ENCODE measurements at places on chromosomes 6 and 20.
A peak's percentile ranks its signal among the peaks of the same experiment; 100 is the strongest.

GRCh38 chr6:130834482-130835251 is 7.5 kb downstream of the SMLR1 start:
- no peak for DNase-seq

DNA sequence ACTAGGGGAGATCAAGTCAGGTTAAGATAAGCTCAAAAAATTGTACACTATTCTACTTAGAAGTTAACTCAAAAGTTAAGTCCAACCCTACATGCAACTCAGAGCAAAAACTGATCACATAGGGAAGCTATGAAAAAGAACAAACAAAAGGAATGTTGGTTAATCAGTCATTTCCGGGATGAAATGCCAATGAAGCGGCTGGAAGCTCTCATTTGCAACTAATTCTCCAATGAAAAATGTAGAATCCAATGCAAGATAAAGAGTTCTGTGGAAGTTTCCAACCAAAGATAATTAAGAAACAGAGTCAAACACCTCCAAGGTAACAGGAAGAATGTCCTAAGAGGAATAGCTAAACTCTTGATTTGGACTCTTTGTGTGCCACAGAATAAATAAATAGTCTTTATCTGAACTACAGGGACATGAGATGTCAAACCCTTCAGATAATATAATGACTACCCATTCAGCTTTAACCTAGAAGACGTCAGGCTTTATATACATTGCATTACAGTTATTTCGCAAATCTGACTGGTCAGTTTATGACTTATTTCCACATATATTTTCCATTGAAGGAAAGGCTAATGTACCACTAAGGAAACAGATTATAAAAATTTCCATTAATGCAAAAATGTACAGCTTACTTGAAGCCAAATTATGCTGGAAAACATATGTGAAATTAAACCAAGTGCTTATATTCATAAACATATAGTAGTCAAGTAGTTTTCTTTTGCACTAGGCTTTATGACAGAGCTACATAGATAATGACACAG is 48.0 kb upstream of the DST start:
- no peak for DNase-seq

DNA sequence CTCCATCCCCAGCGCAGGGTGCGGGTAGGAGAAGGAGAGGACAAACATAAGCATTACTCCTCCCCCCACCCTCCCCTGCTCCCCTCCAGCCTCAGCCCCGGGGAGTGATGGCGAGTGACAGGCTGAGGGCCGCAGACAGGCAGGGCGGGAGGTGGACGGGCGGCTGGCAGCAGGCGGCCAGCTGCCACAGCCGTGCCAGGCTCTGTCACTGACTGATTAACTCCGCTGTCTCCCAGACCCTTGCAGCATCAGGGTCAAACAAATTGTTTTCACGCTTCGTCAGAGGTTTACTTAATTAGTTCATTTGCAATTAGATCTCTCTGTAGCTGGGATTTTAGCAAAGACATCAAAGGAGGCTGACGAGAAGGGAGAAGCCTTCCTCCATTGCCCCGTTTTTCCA is 41.9 kb downstream of the FOXP4 start:
- no peak for DNase-seq

DNA sequence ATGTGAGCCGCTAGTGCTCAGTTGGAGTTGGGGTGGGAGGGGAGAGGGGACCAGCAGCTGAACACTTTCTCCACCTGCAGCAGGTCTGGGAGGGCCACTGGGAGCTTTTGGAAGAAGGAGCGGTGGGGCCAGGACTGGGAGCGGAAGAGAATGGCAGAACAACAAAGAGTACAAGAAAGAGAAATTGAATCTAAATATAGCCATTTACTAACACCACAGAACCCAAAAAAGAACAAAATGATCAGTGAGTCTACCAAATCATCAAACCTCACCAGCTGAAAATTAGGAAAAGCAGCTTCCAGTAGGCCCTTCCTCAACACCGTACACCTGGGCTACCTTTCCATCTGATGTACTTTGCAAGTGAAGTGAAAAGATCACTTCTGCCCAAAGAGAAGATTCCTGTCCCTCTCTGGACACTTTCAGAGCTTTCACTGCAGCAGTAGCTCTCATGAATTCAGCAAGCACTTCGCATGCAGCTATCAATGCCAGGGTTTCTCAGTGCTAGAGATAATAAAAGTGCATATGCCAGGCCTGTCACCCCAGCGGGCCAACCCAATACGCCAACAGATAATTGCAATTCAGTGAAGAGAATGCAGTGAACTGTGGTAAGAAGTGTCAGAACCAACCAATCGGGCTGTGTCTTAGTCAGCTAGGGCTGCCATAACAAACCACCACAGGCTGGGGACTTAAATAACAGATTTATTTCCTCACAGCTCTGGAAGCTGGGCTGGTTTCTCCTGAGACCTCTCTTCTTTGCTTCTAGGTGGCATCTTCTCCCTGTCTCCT is 597 bp downstream of the LY86 start:
- no peak for DNase-seq

- peak; percentile 72 for DNase-seq
These were observed 75.9 kb upstream of the MYL9 start for GRCh38 chr20:36465109-36466080.

DNA sequence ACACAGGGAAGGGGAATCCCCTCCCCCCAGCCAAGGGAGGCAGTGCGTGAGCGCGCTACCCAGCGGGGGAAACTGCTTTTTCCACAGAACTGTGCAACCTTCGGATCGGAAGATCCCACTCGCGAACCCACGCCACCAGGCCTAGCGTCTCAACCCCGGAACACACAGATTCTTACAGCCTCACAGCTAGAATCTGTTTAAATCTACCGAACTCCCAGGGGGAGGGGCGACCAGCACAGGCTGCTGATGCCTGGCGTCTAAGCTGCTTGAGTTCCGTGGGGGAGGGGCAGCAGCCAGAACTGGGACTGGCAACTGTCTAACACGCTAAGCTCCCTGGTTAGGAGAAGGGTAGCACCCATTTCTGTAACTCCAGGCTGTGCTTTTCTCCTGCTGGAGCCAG is 217.3 kb upstream of the TENT5A start:
- DNase-seq: no peak

DNA sequence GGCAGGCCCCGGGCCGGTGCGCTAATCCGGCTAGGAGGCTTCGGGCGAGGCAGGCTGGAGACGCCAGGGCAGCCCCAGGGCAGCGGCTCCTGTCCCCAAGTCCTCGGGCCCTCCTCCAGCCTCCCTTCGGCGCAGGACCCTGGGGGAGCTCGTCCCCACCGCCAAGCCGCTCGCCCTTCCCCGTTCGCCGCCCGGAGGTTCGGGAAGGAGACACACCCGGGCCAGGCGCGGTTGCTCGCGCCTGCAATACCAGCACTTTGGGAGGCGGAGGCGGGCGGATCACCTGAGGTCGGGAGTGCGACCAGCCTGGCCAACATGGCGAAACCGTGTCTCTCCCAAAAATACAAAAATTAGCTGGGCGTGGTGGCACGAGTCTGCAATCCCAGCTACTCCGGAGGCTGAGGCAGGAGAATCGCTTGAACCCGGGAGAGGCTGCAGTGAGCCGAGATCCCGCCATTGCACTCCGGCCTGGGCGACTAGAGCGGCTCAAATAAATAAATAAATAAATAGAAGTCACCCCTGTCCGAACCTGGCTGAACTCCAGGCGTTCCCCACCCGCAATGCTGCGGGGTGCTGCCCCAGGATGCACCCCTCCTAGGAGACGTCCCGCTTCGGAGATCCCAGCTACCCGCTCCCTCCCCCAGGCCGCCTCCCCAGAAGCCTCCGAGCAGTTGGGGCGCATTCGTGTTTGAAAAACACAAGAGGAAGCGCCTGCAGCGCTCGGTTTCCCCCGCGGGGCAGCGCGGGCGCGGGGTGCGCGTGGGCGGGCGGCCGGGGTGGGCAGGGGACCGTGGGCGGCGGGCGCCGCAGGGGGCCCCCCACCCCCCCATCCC is 27.5 kb downstream of the SERPINB9 start:
- peak; percentile 60 for DNase-seq

DNA sequence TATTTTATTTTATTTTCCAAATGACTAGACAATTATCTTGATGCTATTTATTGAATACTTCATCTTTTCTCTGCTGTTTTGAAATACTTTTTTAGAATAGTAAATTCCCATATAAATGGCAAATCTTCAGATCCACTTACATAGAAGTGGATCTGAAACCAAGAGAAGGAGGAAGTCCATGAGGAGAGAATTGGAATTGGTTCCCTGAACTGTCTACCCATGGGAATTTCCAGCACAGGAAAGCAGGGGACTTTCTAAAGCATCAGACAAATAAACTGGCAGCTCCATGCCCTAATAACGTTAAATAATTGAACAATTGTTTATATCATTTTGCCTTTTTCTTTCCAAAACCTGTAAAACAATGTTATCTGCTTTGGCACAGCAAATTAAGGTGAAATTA is 47.1 kb upstream of the PNRC1 start:
- no peak for DNase-seq

GRCh38 chr6:44253307-44254101 is 3.8 kb downstream of the SLC35B2 start:
- DNase-seq: peak; percentile 73

DNA sequence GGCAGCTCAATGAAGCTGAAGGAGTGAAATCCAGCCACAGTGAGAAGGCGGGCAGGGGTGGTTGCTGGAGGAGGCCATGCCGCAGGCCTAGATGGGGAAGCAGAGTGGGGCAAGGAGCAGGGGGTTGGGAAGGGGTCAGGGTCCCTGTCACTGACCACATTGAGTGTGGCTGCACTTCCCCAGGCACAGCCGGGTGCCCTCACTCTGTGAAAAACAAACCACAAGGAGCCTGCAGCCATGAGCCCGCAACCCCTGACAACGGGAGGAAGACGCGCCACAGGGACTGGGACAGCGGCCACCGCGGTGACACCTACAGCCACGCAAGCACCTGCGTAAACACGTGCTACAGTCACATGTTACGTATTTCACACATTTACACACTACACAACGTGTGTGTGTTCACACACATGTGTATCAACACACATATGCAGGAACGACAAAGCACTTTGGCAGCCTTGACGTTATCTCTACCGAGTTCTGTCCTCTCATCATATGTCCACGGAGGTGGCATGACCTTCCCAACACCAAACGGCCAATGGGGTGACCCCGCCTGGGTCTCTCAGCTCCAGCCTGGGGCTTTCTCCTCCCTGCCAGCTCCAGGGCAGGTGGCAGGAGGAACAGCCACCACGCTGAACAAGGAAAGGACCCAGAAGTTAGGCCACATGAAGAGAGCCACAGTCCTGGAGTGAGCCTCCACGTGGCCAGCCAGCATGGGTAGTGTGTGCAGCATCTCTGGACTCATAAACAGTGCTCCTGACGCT is 137.6 kb upstream of the RPS6KA2 start:
- DNase-seq: no peak

GRCh38 chr20:21713901-21714296 is 8.4 kb downstream of the PAX1 start:
- no peak for DNase-seq

GRCh38 chr6:14079971-14080370 is 37.6 kb upstream of the CD83 start:
- no peak for DNase-seq

GRCh38 chr20:4008877-4009276 is 6.5 kb downstream of the RNF24 start:
- no peak for DNase-seq

DNA sequence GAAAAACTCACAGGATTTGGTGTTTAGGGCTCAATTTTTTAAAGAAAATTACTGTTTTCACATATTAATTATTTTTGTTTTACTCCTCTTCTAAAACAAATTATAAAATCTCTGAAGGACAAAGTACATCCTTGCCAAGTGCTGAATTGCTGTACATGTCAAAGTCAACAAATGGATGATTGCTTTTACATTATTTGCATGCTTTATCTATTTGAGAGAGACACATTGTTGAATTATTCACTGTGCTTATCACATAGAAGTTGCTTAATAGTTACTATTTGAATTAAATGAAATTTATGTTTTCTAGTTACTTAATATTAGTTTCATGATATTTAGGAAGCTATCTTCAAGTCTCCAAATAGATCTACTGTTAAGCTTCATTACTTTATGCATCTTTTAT is 318.6 kb upstream of the PTCHD4 start:
- no peak for DNase-seq

- peak; percentile 30 for DNase-seq
These were observed 858 bp downstream of the RWDD1 start for GRCh38 chr6:116572162-116572561.

- DNase-seq: no peak
These were observed 22.0 kb upstream of the CCDC167 start for GRCh38 chr6:37521674-37522073.

DNA sequence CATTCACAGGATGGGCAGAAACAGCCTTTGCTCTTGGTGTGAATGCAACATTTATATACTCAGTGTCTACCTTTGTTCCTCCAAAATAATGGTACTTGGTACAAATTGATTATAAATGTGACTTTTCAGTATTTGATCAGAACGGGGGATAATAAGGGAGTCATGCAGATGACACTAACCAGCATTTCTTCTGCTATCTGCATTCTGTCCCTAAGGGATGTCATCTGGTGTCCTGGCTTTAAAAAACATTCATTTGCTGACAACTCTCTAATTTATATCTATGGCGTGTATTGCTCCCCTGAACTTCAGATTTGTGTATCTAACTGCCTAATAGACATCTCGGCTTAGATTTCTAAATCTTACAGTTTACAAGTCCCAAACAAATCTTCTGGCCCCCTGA is 76.4 kb upstream of the FLRT3 start:
- DNase-seq: no peak

DNA sequence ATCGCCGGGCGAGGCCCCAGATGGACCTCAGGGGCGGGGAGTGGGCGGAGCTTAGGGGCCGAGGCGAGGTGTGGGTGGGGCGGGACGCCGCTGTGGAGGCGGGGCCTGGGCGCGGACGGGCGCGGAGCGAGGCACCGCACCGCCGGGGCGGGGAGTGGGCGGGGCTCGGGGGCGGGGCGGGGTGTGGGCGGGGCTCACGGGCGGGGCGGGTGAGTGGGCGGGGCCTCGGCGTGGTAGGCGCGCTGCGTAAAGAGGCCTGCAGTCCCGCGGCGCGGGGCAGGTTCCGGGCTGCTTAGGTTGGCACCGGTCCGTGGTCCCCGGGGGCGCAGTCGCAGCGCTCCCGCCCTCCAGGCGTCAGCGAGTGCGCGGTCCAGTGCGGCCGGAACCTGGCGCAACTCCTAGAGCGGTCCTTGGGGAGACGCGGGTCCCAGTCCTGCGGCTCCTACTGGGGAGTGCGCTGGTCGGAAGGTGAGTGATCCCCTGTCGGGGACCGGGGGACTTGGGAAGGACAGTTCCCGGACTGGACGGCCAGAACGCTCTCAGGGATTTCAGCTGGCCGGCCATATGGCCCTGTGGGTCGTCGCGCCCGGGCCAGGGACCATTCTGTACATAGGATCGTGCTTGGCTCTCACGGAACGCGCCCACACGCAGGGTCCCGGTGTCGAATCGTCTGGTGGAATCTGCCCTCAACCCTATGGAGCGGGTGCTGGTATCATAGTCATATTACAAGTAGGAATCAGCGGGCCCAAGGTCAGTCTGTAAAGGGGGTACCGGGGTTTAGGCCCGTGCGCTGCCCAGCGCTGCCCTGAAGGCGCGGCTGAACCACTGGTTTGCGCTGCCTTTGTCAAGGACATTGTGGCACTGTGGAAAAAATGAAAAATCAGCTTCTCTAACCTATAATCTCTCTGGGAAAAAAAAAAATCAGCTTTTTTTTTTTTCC is at the start of gene NQO2:
NQO2 (plus strand) TSS at position 277 of the 940 bp plus-strand sequence. CDS start 6,659 bp downstream, outside the sequence.
- peak; percentile 95 for DNase-seq
